ENCODE measurements at places on chromosomes 2 and 18. TPM values are rescaled to one million over a fixed set of nuclear protein-coding genes. Genes with fewer than 3 reads are reported as not detected.

Gene PPP1R1C
- 3.9 TPM for total RNA-seq

Gene STARD6
- not detected for total RNA-seq

Gene RTP5
- total RNA-seq = 13.8 TPM

Gene IL1F10
- total RNA-seq = not detected

Gene ZNF516
- total RNA-seq = 21.7 TPM

Gene SFXN5
- 36.0 TPM for total RNA-seq

Gene SLC4A1AP
- 29.5 TPM for total RNA-seq

Gene SOWAHC
- 27.7 TPM for total RNA-seq

Gene SRD5A2
- 0.23 TPM for total RNA-seq

Gene CYTIP
- total RNA-seq = 0.92 TPM

Gene MARCHF4
- total RNA-seq = 13.6 TPM

Gene SALL3
- 18.9 TPM for total RNA-seq

Gene ABCG8
- total RNA-seq = 1.2 TPM

Gene SERPINB11
- total RNA-seq = not detected

Gene DHRS9
- total RNA-seq = 1.6 TPM

Gene ACMSD
- total RNA-seq = not detected

Gene SERPINB4
- total RNA-seq = not detected

Gene RGPD6
- total RNA-seq = 112 TPM

Gene ALPP
- total RNA-seq = not detected

Gene DNAJC5G
- 0.23 TPM for total RNA-seq

Gene PER2
- total RNA-seq = 5.1 TPM

Gene SERPINB13
- total RNA-seq = under 0.01 TPM
